Heart left ventricle (tissue), 16 donors: ENCODE measurements at places on chromosomes 6 and 20. TPM values are rescaled to one million over a fixed set of nuclear protein-coding genes. Genes with fewer than 3 reads are reported as not detected.

Gene C6orf58
- not detected for total RNA-seq

Gene TCP11
- total RNA-seq = not detected

Gene HLA-DOB
- 0.77 TPM for total RNA-seq

Gene SAMD5
- total RNA-seq = 0.64 TPM

Gene TMEM200A
- total RNA-seq = not detected

Gene FKBP5
- 116 TPM for total RNA-seq

Gene BCKDHB
- 41.9 TPM for total RNA-seq

Gene NKX2-2
- not detected for total RNA-seq

Gene PNLDC1
- 0.19 TPM for total RNA-seq

Gene MEI4
- total RNA-seq = 0.71 TPM

DNA sequence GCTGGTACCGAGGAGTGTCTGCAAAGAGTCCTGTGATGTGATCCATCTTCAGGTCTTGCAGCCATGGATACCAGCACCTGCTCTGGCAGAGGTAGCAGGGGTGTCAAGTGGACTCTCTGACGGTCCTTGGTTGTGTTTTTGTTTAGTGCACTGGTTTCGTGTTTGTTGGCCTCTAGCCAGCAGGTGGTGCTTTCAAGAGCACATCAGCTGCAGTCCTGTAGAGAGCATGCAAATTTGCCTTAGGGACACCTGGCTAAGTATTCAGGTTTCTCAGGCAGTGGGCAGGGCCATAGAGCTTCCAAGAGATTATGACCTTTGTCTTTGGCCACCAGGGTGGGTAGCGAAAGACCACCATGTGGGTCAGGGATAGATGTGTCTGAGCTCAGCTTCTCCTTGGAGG lies 14.5 kb upstream of the RGS17 start:
- DNase-seq = no peak

DNA sequence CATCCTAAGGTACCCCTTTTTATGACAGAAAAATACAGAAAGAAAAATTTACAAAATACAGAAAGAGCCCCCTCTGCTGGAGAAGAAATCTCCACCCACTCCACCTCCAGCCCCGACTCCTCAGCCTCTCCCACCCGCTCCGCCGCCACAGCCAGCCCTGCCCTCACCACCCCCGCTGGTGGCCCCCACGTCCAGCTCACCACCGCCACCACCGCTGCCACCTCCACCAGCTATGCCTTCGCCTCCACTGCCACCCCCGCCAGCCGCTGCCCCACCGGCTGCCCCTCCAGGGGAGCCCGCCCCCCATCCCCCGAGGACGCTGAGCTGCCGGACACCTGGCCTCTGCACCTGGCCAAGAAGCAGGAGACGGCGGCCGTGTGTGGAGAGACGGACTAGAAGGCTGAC lies 17.7 kb downstream of the WFDC2 start:
- no peak for DNase-seq

GRCh38 chr6:9999796-10000195 lies 415.1 kb downstream of the TFAP2A start:
- DNase-seq = no peak

- DNase-seq = no peak
These were observed 104.0 kb downstream of the COL12A1 start for GRCh38 chr6:75101896-75102295.

- no peak for DNase-seq
These were observed 425.1 kb downstream of the FOXA2 start for GRCh38 chr20:22159276-22159675.

- no peak for DNase-seq
These were observed 49.7 kb upstream of the SNX9 start for GRCh38 chr6:157773248-157773773.

DNA sequence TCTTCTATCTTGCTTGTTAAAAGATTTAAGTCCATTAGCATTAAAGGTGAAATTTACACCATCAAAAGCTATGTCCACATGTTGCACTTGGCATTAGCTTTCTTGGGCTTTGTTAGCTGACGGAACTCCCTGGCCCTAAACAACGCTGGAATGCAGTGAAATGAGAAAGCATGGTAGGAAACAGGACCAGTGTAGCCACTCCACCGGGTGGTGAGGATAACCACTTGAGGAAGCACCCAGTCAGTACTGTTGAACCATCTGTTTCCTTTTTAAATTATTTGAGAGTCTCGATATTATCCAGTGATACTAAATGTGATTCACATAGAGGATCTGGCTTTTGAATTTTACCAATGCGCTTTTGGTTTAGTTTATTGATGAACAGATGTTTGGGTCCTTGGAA lies 374.9 kb upstream of the NOX3 start:
- DNase-seq = no peak

DNA sequence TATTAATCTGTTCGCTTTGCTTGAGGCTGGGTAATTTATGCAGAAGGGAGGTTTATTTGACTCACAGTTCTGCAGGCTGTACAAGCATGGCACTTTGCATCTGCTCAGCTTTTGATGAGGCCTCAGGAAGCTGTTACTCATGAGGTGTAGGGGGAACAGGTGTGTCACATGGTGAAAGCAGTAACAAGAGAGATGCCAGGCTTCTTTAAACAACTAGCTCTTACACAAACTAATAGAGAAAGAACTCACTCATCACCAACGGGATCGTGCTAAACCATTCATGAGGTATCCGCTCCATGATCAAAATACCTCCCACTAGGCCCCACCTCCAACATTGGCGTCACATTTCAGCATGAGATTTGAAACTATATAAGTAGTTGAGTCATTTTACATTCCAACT lies 34.4 kb upstream of the GCLC start:
- DNase-seq = no peak

DNA sequence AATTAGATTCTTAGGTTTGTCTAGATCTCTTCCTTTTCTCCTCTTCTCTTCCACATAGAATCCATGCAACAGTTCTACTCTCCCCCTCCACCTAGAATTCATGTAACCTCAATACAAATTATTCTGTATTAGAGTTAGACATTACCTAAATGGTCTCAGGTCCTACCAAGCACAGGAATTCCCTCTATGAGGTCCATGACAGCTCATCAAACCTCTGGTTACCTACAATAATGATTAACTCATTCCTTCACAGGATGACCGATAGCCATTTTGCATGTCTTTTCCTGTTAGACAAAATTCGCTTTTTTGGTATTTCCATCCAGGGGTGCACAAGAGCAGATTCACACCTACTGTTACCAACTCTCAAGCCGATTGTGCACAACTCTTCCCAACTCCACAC lies 27.4 kb upstream of the BMP2 start:
- no peak for DNase-seq

DNA sequence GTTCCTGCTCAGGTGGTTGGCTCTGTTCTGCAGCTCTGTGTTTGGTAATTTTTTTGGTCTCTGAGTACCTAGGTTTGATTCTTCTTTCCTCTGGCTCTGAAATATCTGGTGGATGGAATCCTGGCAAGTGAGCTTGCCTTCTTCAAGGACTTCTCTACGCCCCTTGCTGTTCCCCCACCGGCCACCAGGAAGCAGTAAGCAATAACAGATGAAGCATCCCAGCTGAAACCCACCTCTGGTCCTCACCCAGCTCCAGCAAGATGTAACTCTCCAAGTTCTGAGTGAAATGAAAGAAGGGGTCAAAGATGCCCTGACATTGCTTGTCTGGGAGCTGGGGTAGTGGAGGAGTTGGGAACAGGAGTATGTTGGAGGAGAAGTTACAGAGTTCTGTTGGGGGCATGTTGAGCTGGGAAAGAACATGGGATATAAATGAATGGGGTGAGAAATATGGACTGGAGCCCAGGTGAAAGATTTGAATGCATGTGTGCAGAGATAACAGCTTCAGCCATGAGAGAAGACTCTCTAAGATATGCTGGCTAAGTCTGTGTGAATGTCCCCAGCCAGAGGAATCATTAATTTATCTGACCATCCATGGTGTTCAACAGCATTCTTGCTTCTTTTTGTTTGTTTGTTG lies 51.3 kb upstream of the GLP1R start:
- DNase-seq = peak; percentile 60

- DNase-seq = no peak
These were observed 1.3 kb upstream of the PPP1R16B start for GRCh38 chr20:38804221-38804620.

- no peak for DNase-seq
These were observed 22.9 kb downstream of the PTPN1 start for GRCh38 chr20:50533061-50533460.

DNA sequence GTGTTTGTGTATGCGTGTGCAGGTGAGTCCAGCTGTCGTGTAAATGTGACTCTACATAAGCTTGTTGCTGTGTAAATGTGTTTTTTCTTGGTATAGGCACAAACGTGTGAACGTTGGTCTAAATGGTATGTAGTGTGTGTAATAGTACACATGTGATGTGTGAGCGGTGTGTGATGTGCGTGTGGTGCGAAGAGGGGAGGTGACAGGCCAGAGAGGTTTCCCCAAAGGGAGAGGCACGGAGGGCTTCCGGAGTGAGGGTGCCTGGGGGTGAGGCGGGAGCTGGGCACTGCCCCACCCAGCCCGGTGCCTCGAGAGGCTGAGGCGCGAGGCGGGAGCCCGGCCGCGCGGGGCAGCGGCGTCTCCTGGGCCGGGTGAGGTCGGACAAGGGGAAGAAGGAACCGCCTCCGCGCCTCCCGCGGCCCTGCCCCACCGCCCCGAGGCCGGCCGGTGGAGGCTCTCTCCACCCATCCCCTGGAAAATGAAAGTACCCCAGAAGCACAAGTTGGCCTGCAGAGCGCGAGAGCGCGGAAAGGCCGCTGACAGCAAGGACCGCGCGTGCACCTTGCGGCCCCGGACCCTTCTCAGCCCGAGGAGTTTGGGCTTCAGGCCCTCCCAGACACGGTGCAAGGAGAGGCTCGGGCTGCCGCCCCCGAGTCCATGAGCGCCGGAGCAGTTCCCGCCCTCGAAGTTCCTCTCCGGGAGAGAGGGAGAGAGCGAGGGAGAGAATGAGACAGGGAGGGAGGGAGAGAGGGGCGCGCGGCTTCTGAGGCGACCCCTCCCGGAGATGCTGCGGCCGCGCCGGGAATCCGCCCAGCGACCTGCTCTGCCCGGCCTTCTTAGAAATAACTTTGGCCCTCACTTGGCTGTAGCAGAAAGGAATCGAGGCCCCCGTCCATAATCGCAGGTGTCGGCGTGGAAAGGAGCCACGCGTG lies 43.2 kb upstream of the OSTM1 start:
- peak; percentile 65 for DNase-seq

DNA sequence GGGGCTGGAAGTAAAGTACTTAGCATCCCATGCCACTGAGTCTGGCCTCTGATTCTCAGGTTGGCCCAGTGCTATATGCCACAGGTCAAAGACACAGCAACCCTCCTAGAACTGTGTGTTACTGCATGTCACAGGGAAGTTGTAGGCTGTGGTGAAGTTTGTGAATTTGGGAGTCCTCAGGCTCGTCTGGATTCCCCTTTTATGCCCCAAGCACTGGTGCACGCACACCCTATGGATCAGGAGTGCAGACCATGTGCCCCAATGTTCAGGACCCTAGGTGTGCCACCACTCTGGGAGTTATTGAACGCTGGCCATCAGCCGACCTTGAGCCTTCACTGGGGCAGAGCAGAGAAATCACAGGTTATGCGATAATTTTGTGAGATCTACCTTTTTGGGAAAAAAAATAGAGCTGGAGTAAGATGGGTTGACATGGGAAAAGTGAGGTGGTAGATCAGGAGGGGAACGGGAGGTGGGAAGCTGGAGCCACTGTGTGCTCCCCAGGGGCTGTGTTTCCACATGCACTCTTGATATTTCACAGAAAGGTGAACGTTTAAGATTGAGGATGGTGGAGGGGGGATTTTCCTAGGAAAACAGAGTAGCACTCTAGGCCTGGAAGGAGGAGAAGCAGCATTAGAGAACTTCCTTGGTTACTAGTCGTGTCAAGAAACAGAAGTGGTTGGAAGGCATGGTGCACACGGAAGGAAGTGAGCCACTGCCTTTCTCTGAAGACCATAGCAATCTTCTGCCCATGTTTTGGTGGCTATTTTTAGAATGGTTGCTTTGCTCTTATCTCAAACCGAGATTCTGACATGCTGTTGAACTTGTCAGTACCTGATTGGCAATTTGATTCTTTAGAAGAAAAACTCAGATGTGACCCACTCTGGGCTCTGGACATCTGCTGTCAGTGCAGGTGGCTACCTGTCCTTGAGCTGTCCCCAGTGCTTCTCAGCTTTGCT lies 44.1 kb downstream of the DUSP22 start:
- DNase-seq = no peak
